ENCODE measurements at places on chromosomes 6 and 20. TPM values are rescaled to one million over a fixed set of nuclear protein-coding genes. Genes with fewer than 3 reads are reported as not detected.

TFB1M gene
- 18.6 TPM for total RNA-seq

ABHD16B gene
- not detected for total RNA-seq

MAS1 gene
- not detected for total RNA-seq

PSORS1C2 gene
- not detected for total RNA-seq

DEFB124 gene
- not detected for total RNA-seq

LINC00237 gene
- total RNA-seq, result not detected

SIGLEC1 gene
- 53.6 TPM for total RNA-seq

FAM217A gene
- not detected for total RNA-seq

ARG1 gene
- 1.3 TPM for total RNA-seq

OLIG3 gene
- not detected for total RNA-seq

DNA sequence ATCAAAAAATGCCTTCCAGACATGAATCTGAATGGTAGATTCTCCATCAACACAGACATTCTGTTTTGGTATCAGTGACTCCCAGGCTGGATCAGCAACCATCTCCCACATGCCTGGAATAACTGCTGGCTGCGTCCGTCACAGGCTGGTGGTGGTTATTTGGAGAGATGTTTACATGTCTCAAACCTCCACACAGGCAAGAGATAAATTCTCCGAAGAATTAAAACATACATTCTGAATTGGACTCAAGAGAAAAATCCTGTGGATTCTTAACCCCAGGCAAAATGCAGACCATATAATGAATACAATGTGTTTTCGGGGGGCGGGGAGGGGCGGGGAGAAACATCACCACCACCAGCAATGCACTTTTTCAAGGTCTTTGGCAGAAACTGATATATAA is 108.2 kb downstream of the THBS2 start:
- no peaks in the 10 kb centered on the region for H3K4me1 ChIP-seq
- H3K36me3 ChIP-seq, result no peaks in the 10 kb centered on the region
- no peak overlapping the region for H3K4me3 ChIP-seq
- no peaks in the 10 kb centered on the region for H3K27me3 ChIP-seq
- no peak for DNase-seq

DNA sequence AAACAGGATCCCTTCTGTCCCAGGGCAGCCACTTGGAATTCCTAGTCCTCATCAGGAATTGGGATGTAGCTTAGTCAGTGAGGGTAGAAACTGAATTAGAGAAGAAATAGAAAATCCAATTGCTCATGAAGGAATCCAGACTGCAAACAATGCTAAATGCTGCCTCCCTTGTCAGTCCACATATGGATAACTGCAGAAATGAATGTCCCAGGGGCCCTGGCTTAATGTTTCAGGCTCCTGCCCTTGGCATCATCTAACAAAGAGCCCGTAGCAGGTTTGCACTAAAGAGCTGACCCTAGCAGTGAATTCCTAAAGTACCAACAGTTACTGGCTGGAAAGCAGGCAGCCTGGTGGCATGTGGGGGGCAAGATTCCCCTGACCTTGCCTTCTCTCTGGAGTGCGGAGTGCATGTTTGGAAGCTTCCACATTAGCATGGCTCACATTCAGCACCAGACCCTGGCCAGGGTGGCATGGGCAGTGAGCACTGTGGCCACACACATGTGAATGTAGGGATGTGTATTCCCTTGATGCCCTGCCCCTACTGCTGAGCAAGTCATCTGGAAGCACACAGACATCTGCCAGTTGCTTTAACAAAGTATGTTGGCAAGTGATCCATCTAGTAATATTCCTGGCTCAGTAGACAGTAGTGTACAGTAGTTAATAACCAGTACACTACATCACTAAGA is 394.5 kb downstream of the CDC5L start:
- no peak overlapping the region for H3K4me3 ChIP-seq
- no peaks in the 10 kb centered on the region for H3K4me1 ChIP-seq
- DNase-seq, result no peak
- H3K36me3 ChIP-seq, result no peaks in the 10 kb centered on the region
- no peak overlapping the region for H3K27ac ChIP-seq

DNA sequence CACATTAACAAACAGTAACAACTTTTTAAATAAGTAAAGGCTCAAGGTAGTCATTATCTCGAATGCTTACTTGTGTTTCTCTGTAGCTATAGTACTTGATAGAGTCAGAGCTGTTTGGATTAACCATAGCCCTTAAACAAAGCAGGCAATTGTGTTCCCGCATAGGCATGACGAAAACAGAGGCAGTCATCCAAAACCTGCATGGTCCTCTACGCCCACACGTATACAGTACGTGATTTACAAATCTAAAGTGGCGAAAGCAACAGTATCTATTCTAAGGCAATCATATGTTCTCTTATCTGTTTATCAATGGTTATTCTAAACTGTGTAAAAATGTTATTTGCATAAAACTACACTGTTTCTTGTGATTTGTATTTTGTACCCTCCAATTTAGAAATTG is 31.8 kb downstream of the HFE start:
- no peaks in the 10 kb centered on the region for H3K4me1 ChIP-seq
- no peaks in the 10 kb centered on the region for H3K27me3 ChIP-seq
- H3K27ac ChIP-seq, result no peak overlapping the region
- no peak for DNase-seq

DNA sequence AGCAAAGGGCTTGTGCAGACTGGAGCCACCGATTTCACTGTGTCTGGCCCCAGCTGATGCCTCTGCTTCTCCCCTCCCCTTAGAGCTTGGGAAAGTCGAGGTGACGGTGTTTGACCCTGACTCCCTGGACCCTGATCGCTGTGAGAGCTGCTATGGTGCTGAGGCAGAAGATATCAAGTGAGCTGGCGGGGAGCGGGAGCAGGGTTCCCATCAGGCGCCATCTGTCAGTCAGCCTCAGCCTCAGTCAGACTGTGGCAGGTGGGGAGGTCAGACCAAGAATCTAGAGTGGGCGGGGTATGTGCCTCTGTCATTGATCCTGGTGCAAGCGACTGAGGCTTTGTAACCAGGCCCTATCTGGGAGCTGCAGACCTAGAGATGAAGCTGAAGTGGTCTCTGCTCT is 5.5 kb downstream of the ERGIC3 start:
- H3K27me3 ChIP-seq, result no peaks in the 10 kb centered on the region
- no peak for DNase-seq
- H3K27ac ChIP-seq, result no peak overlapping the region
- H3K36me3 ChIP-seq, result peaks cover 59% of the 10 kb centered on the region
- H3K4me1 ChIP-seq, result no peaks in the 10 kb centered on the region
- H3K4me3 ChIP-seq, result no peak overlapping the region

GRCh38 chr6:2436410-2437154 is 191.2 kb upstream of the GMDS start:
- no peak overlapping the region for H3K4me3 ChIP-seq
- no peak overlapping the region for H3K27ac ChIP-seq
- H3K27me3 ChIP-seq, result no peaks in the 10 kb centered on the region
- no peaks in the 10 kb centered on the region for H3K36me3 ChIP-seq

GRCh38 chr6:40407239-40407638 is 179.9 kb downstream of the LRFN2 start:
- DNase-seq, result no peak
- H3K27me3 ChIP-seq, result no peaks in the 10 kb centered on the region
- H3K4me3 ChIP-seq, result no peak overlapping the region
- H3K27ac ChIP-seq, result no peak overlapping the region

DNA sequence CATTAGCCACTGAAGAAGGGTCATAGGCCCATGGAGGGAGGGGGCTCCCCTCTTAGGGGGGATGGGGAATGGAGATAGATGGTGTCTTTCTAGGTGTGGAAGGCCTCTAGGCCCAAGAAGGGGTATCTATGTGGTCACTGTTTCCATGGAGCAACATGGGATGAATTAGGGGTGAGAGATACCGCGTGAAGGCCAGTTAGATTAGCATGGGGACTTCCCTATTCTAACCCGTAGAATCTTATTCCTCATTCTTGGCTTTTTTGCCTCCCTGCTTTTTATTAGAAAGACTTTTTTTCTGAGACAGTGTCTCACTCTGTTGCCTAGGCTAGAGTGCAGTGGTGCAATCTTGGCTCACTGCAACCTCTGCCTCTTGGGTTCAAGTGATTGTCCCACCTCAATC is 3.2 kb downstream of the RAB44 start:
- H3K4me3 ChIP-seq, result no peak overlapping the region
- DNase-seq, result no peak
- no peaks in the 10 kb centered on the region for H3K36me3 ChIP-seq
- no peak overlapping the region for H3K27ac ChIP-seq
- H3K4me1 ChIP-seq, result no peaks in the 10 kb centered on the region
- no peaks in the 10 kb centered on the region for H3K27me3 ChIP-seq

GRCh38 chr6:4446982-4447381 is 311.6 kb upstream of the ECI2 start:
- no peaks in the 10 kb centered on the region for H3K36me3 ChIP-seq
- H3K27ac ChIP-seq, result no peak overlapping the region
- H3K4me3 ChIP-seq, result no peak overlapping the region
- H3K27me3 ChIP-seq, result no peaks in the 10 kb centered on the region
- no peak for DNase-seq

DNA sequence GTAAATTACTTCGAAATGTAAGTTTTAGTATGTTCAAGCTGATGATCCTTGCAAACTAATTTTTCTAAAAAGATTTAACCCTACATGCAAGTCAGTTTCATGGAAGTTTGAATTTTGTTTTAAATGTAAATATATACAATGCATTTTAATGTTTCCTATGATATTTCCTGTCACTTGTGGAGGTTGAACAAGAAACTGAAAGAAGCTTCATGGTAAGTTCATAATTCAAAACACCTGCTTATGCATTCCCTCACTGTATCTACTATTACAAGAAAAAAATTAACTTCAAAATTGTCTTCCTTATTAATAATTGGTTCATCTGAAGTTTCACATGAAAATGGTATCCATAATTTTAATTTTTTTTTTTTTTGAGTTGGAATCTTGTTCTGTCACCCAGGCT is 24.8 kb downstream of the KIF6 start:
- no peak overlapping the region for H3K4me3 ChIP-seq
- no peaks in the 10 kb centered on the region for H3K27me3 ChIP-seq
- DNase-seq, result no peak
- H3K27ac ChIP-seq, result no peak overlapping the region
- no peaks in the 10 kb centered on the region for H3K4me1 ChIP-seq

- H3K4me1 ChIP-seq, result peaks cover 11% of the 10 kb centered on the region
- no peaks in the 10 kb centered on the region for H3K36me3 ChIP-seq
- no peak overlapping the region for H3K4me3 ChIP-seq
- no peak for DNase-seq
Measured at GRCh38 chr6:35273822-35274559, 14.5 kb downstream of the ZNF76 start.

DNA sequence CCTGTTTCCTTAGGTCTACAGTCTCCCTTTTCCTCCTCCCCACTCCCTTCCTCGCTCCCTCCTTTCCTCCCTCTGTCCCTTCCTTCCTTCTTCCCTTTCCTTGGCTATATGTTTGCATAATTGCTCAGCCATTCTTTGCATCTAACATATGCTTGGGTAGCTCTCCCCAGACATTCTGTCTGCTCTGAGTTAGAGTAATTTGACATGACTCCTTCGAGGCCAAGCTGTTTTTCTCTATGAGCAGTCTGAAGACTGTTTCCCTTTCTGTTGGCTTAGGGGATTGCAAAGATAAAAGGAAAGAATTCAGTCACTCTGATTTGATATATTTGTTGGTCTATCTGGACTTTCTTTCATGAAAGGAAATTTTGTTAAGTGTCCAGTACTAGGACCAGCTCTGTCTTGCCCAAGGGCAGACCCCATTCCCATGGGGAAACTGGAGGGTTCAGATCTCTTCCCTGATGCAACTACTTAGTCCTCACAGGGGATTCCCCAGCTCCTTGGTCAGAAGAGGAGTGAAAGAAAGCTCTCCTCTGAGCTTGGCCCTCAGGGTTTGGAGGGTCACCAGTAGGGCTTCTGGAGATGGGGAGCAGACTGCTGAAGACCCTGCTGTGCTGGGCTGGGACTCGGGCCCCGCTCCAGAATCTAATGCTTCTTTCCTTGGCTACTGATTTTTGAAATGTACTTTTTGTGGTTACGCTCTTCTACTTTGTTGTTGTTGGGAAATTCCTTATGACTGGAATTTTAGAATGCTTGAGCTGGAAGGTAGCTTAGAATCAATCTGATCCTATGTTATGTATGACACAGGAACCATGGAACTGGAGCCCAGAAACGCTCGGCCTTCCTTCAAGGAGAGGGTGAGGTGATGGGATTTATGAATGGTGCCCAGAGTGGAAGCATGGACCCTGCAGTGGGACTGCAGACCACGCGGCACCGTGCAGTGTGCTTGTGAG is 63.7 kb upstream of the SLC22A23 start:
- H3K4me3 ChIP-seq, result no peak overlapping the region
- no peak overlapping the region for H3K27ac ChIP-seq
- no peak for DNase-seq
- no peaks in the 10 kb centered on the region for H3K4me1 ChIP-seq

- no peak for DNase-seq
- no peak overlapping the region for H3K27ac ChIP-seq
- no peaks in the 10 kb centered on the region for H3K4me1 ChIP-seq
- H3K36me3 ChIP-seq, result no peaks in the 10 kb centered on the region
- no peak overlapping the region for H3K4me3 ChIP-seq
Measured at GRCh38 chr6:128964771-128965170, 81.8 kb downstream of the LAMA2 start.

DNA sequence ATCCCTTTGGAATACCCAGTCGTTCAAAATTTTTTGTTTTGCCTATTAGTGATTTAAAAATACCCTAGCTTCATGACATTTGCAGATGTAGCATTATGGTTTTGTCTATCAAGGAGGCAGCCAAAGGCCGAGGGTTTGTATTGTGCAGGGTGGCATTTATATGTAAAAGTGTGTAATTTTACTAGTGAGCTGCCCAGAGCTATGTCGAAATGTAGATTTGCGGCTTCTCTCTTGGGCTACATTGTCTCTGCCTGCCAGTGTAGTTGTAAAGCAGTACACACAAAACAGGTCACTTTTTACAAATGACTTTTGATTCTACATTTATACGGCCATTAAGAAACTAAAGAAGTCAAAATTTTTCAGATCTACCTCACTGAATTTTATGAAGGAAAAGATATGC is 87.7 kb downstream of the TSHZ2 start:
- DNase-seq, result no peak
- no peaks in the 10 kb centered on the region for H3K27me3 ChIP-seq
- no peak overlapping the region for H3K27ac ChIP-seq
- no peaks in the 10 kb centered on the region for H3K4me1 ChIP-seq
- no peaks in the 10 kb centered on the region for H3K36me3 ChIP-seq

- peaks cover 27% of the 10 kb centered on the region for H3K4me1 ChIP-seq
- H3K4me3 ChIP-seq, result no peak overlapping the region
- DNase-seq, result no peak
- no peaks in the 10 kb centered on the region for H3K36me3 ChIP-seq
- no peak overlapping the region for H3K27ac ChIP-seq
Measured at GRCh38 chr6:90288404-90288803, 8.2 kb downstream of the BACH2 start.

Measured in upper lobe of right lung (tissue), 1 donor.